GM04504 (cell line): ENCODE measurements at places on chromosomes 5 and 9.
A peak's percentile ranks its signal among the peaks of the same experiment; 100 is the strongest.

GRCh38 chr5:157543825-157544622 lies 31.6 kb downstream of the ADAM19 start:
- no peak for DNase-seq

- DNase-seq: no peak
Observed at GRCh38 chr5:90934091-90934719, 375.6 kb downstream of the ADGRV1 start.

GRCh38 chr9:126698756-126699155 lies 85.0 kb downstream of the LMX1B start:
- DNase-seq: no peak

DNA sequence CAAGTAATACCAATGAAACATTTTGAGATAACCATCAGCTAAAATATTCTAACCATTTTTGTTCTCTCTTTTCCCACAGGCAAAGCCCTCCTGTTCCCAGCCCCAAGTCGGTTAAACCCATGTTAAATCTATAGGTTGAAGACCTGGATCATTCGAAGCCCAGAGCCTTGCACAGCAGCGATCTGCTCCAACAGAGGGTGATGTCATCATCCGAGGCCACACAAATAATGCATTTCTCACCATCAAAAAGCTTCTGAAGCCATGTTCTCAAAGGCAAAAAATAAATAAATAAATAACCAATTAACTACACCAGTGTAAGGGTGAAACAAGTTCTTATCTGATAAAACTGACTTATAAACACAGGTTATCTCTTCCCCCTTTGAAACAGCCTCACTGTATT lies 169.2 kb downstream of the ENTREP1 start:
- DNase-seq: no peak

DNA sequence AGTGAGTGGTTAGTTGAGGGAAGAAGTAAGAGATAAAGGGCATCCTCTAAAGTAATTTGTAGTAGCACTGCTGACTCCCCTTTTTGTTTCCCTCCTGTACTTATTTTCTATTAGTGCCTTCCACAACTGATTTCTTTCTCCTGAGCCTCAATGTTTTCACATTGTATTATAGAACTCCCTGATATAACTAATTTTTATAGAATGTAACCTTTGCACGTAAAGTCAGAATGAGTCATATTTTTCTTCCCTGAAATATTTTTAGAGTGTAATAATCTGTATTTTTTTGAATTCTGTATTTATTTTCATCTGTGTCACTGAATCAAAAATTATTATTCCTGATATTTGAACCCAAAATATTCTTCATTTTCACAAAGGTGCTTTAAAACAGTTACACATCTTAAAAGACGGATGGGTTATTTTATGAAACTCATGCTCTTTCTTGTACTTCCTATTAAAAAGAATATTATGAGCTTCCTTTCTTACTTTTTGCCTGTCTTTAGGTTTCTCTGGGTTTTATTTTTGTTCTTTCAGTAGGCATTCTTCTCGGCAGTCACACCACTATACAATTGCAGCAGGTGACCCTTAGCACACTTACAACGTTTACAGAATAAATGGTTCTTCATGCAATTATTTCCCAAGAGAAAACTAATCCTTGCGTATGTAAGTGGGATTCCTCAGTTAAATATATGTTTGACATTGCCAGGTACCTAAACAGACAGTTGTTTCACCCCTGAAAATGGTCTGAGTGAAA lies 30.5 kb upstream of the DMRTA1 start:
- no peak for DNase-seq

- peak; percentile 20 for DNase-seq
Observed at GRCh38 chr5:1772634-1773033, 27.0 kb downstream of the MRPL36 start.
